ENCODE measurements at places on chromosomes 1 and 21.

DNA sequence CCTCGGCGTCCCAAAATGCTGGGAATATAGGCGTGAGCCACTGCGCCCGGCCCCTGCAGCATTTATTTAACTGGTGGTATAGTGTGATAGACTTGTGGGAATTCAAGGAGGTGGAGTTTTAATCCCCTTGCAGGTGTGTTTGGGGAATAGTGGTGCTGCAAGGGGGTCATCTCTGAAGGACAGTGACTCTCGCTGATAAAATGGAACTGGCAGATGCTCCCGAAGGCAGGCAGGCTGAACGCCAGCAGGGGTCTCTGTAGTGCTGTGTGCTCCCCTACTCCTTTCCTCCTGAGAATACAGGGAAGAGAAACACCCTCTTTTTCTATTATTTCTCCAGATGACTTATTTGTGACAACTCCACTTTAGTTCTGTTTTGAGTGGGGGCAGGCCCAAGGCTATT lies 4.0 kb downstream of the OSCP1 start:
- H3K27ac ChIP-seq = no peak overlapping the region
- no peaks in the 10 kb centered on the region for H3K36me3 ChIP-seq
- DNase-seq = peak; percentile 20

- H3K36me3 ChIP-seq = no peaks in the 10 kb centered on the region
- H3K4me3 ChIP-seq = no peak overlapping the region
- no peak overlapping the region for H3K27ac ChIP-seq
- no peaks in the 10 kb centered on the region for H3K4me1 ChIP-seq
- no peak for DNase-seq
- no peaks in the 10 kb centered on the region for H3K27me3 ChIP-seq
Measured at GRCh38 chr1:18397641-18398040, 83.1 kb upstream of the KLHDC7A start.

- no peak overlapping the region for H3K27ac ChIP-seq
- no peaks in the 10 kb centered on the region for H3K27me3 ChIP-seq
- DNase-seq = no peak
- H3K36me3 ChIP-seq = no peaks in the 10 kb centered on the region
- H3K4me3 ChIP-seq = no peak overlapping the region
Measured at GRCh38 chr1:36796106-36796590, 238.2 kb downstream of the GRIK3 start.

DNA sequence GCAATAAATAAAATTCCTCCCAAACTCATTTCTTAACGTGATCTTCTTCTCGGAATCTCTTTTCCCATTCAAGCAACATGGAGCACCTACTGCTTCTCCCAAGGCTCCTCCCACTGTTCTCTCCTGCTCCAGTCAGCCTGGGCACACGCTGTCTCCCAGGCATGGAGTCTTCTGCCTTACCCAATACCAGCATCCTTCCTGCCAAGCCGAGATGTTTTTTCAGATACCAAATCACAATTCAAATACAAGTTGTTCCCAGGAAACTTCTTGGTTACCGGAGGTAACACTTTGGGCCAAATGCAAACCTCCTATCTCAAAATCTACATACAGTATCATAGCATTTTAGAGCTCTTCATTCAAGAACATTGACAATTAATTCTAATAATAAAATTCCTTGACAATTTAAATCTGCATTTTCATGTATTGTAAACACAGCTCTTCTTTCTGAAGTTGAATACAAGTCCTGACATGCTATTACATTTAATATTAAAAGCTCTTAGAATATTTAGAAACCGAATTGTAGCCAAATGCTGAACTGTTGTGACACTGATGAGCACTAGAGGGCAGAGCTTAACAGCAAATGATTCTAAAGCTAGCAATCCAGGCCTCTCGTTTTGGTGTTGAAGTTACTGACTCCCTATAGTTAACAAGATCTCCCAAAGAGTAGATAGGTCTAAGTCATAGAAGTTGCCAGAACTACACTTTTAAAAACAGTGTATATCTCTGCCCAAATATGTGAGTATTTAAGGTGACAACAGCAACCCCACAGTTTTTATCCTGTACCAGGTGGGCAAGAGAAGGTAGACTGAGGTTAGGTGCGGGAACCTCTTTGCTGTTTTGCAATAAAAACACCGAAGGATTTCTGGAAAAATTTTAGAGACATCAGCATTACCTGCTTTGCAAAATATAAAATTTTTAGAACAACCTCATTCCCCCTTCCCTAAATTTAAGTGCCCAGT lies 52.3 kb downstream of the BCAR3 start:
- DNase-seq = peak; percentile 29
- H3K27ac ChIP-seq = no peak overlapping the region
- H3K27me3 ChIP-seq = no peaks in the 10 kb centered on the region
- no peak overlapping the region for H3K4me3 ChIP-seq
- peaks cover 12% of the 10 kb centered on the region for H3K4me1 ChIP-seq
- peaks cover 4% of the 10 kb centered on the region for H3K36me3 ChIP-seq

- no peaks in the 10 kb centered on the region for H3K36me3 ChIP-seq
- H3K27me3 ChIP-seq = peaks cover 3% of the 10 kb centered on the region
- DNase-seq = no peak
- no peaks in the 10 kb centered on the region for H3K4me1 ChIP-seq
- no peak overlapping the region for H3K4me3 ChIP-seq
Measured at GRCh38 chr1:210741564-210741963, 392.4 kb downstream of the KCNH1 start.

DNA sequence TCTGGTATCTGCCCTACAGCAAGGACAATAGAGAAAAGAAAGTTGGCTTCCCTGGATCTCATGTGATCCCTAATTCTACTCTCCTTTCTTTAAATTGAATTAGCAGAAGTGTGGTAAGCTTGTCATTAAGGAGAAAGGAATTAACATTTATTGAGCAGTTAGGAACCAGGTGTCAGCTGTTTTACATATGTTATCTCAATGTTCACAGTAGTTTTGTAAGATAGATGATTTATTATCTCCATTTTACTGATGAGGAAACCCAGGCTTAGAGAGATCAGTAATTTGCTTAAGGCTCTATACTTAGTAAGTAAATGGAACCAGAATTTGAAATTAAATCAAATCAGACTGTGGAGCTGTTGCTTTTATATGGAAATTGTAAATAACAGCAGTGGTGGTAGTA lies 8.0 kb downstream of the XPR1 start:
- no peak for DNase-seq
- peaks cover 2% of the 10 kb centered on the region for H3K4me1 ChIP-seq
- H3K4me3 ChIP-seq = no peak overlapping the region
- H3K27me3 ChIP-seq = no peaks in the 10 kb centered on the region

- peak overlapping the region; percentile 62 for H3K27ac ChIP-seq
- no peaks in the 10 kb centered on the region for H3K36me3 ChIP-seq
- peak overlapping the region; percentile 61 for H3K4me3 ChIP-seq
- H3K4me1 ChIP-seq = peaks cover 80% of the 10 kb centered on the region
- DNase-seq = peak; percentile 15
- peaks cover 18% of the 10 kb centered on the region for H3K27me3 ChIP-seq
Measured at GRCh38 chr1:66275083-66275482, 258.9 kb upstream of the SGIP1 start.

- H3K27ac ChIP-seq = no peak overlapping the region
- peaks cover 7% of the 10 kb centered on the region for H3K27me3 ChIP-seq
- H3K36me3 ChIP-seq = no peaks in the 10 kb centered on the region
- no peak for DNase-seq
- H3K4me3 ChIP-seq = peak overlapping the region; percentile 7
Measured at GRCh38 chr1:208731981-208732821, 488.0 kb upstream of the PLXNA2 start.

DNA sequence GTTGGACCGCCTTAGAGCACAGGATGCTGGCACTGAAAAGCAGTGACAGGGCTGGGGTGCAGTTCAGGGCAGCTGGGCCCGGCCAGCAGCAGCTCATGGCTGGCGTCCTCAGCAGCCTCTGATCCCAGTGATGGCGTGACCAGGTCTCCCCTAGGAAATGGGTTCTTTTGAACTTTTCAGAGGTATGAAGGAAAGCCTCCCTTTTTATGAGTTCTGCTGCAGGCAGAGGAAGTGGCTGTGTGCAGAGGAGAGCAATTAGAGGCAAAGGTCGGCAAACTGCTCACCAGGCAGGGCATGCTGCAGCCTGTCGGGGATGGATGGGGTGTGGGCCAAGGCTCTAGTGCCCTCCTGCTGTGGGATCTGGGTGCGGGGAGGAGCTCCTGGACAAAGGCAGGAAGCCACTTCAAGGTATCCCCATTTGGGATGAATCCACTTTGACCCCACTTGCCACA lies 45.6 kb upstream of the RAB4A start:
- H3K27me3 ChIP-seq = peaks cover 14% of the 10 kb centered on the region
- no peak overlapping the region for H3K27ac ChIP-seq
- DNase-seq = no peak
- no peaks in the 10 kb centered on the region for H3K36me3 ChIP-seq
- peaks cover 8% of the 10 kb centered on the region for H3K4me1 ChIP-seq

- DNase-seq = no peak
- no peaks in the 10 kb centered on the region for H3K4me1 ChIP-seq
- no peak overlapping the region for H3K27ac ChIP-seq
- H3K27me3 ChIP-seq = no peaks in the 10 kb centered on the region
- no peaks in the 10 kb centered on the region for H3K36me3 ChIP-seq
- H3K4me3 ChIP-seq = no peak overlapping the region
Measured at GRCh38 chr1:75099581-75099980, 34.6 kb upstream of the LHX8 start.

DNA sequence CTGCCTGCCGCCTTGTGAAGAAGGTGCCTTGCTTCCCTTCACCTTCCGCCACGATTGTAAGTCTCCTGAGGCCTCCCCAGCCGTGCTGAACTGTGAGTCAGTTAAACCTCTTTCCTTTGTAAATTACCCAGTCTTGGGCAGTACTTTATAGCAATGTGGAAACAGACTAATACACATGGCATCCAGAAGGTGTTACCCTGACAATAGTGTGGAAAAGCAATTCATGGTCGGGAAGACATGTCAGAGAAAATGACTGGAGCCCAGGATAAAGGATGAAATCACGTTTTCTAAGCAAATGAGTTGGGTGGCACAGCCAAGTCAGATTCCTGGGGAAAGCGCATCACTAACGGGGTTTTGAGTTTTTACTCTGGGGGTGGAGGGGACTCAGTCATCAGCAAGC lies 76.4 kb downstream of the HLCS start:
- no peak overlapping the region for H3K4me3 ChIP-seq
- DNase-seq = no peak

DNA sequence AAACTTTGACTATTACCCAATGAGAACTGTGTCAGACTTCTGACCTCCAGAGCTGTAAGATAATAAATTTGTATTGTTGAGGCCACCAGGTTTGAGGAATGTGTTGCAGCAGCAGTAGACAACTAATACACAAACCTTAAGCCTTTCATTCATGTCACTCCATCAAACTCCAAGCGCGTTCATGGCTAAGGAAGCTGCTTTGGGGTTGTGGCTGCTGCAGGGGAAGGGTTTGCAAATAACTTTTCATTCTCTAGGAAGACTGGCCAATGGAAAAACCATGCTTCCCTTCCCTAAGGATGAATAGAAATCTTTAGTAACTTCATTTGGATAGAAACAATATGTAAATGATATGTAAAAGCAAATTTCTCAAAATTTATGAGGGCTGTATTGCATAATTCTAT lies 170.4 kb downstream of the RHOU start:
- no peak overlapping the region for H3K4me3 ChIP-seq
- no peaks in the 10 kb centered on the region for H3K4me1 ChIP-seq
- no peak overlapping the region for H3K27ac ChIP-seq
- H3K27me3 ChIP-seq = peaks cover 14% of the 10 kb centered on the region
- no peaks in the 10 kb centered on the region for H3K36me3 ChIP-seq
- no peak for DNase-seq

DNA sequence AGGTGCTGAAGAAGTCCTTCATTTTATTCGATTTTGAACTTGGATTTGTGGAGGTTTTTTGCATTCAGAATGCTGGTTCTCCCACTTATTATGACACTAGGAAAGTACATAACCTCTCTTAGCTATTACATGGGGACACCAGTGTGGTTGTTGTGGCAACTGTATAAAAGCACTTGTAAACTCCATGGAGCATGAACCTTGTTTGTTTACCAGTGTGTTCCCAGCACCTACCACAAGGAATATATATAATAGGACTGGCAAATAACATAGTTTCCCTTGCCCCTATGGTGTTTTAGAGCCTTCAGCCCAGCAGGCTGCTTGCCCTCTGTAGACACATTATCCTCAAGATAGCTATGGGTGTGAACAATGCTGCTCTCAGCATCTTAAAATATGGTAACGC lies 43.1 kb downstream of the RASSF5 start:
- no peak overlapping the region for H3K27ac ChIP-seq
- peaks cover 45% of the 10 kb centered on the region for H3K4me1 ChIP-seq
- peaks cover 3% of the 10 kb centered on the region for H3K36me3 ChIP-seq
- no peak for DNase-seq
- H3K27me3 ChIP-seq = no peaks in the 10 kb centered on the region

DNA sequence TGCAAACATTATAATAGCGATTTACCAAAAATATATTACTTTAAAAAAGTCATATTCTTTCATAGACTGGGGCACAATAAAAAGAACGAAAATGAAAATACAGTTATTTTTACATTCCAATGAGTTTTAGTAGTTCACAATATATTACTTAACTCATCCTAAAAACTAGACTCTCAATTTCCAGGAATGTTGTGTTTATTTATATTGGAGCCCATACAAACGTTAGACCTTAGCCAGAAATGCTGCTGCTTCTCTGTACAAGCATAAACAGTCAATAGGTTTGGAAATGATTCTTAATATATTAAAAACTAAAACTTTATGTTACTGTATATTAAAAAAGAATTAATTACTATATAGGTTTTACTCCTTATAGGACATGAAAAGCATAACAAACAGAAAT lies 302.3 kb downstream of the BRINP3 start:
- no peaks in the 10 kb centered on the region for H3K36me3 ChIP-seq
- no peak overlapping the region for H3K4me3 ChIP-seq
- DNase-seq = no peak
- no peaks in the 10 kb centered on the region for H3K4me1 ChIP-seq

DNA sequence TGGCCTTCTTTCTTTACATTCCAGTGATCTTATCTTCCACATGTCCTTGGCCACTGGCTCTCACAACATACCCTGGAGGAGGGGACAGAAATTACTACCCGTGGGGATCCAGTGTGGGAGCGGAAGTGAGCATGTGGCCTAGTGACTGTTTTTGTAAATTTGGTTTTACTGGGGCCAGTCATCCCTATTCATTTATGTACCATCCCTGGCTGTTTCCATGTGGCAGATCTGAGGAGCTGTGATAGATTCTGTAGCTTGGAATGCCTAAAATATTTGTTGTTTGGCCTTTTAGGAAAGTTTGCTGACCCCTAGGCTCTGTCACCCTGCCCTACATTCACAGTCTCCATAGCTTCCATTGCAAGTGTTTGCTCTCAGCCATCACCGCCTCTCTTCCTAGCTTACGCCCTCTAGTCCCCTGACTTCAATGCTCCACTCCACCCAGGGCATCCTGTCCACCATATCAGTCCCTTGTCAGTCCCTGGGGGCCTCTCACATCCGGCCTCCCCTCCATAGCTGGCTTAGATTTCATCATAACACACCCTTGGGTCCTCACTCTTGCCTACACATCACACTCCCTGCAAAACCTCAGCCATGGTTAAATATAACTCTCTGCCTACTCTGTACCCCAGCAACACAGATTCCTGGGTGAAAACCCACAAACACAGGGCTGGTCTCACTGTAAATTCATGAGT lies 25.8 kb downstream of the DHCR24 start:
- H3K4me1 ChIP-seq = peaks cover 22% of the 10 kb centered on the region
- H3K27me3 ChIP-seq = no peaks in the 10 kb centered on the region
- H3K4me3 ChIP-seq = no peak overlapping the region
- DNase-seq = no peak
- peaks cover 85% of the 10 kb centered on the region for H3K36me3 ChIP-seq

- H3K4me1 ChIP-seq = peaks cover 7% of the 10 kb centered on the region
- no peak overlapping the region for H3K27ac ChIP-seq
- H3K4me3 ChIP-seq = no peak overlapping the region
- no peak for DNase-seq
Measured at GRCh38 chr1:180646093-180646492, 14.3 kb downstream of the XPR1 start.

Measured in activated T-helper 2 cell treated with anti-CD3 and anti-CD28 coated beads, Interferon-gamma antibody, Interleukin-2, Interleukin-4, amounts not matched to agents 10 μg/mL and 5 μg/mL and 100 μg/mL, durations not matched to agents 14 hours and 24 hours and 36 hours (primary cell).